ENCODE measurements at places on chromosomes 6 and 20. TPM values are rescaled to one million over a fixed set of nuclear protein-coding genes. Genes with fewer than 3 reads are reported as not detected.

DNA sequence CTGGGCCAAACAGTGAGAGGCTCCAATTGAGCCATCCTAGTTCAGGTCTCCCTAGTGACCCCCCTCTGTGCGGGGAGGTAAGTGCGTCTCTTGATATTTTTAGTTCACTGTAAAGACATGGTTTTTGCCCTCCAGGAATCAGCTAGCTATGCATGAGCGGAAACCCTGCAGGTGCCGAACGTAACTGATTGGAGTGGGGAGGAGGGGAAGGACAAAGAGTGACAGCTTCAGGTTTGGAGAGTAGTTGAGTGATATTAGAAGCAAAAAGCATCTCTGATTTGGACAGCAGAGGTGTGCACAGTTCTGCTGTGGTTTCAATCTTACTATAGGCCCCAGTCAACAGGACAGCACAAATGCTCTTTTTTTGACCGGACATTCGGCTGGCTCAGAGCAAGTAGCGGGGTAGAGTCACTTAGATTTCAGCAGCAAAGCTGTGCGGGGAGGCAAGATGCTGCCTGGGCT lies 31.8 kb downstream of the TBC1D7 start:
- DNase-seq = no peak

BIRC7 gene
- not detected for total RNA-seq

DNA sequence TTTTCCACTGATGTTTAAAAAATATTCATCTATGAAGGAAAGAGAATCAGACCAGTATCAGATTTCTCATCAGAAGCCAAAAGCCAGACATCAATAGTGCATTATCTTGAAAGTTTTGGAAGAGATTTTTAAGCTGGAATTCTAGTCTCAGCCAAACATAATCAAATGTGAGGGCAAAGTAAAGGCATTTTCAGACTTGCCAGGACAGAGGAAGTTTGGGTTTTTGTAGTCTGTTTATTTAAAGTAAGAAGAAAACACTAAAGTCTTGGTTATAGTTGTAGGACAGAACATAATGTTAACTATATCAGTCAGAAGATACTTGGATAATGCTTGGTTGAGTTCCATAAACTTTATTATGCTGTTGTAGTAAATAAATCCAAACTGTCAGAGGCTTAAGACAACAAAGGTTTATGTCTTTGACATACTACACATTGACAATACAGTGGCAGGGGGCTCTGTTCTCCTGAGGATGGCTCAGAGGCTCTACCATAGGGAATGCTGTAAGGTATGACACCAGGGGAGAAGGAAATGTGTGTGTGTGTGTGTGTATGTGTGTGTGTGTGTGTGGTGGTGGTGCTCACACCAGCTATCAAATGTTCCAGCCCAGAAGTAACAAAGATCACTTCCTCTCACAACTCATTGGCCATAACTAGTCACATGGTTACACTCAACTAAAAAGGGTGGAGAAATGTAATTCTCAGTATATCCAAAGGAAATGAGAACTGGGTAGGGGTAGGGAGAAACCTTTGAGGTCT lies 26.7 kb upstream of the YWHAB start:
- no peak for DNase-seq

C2 gene
- total RNA-seq = 1.4 TPM

- no peak for DNase-seq
These were observed 69.9 kb upstream of the POU3F2 start for GRCh38 chr6:98764373-98764911.

- no peak for DNase-seq
These were observed 333.6 kb upstream of the JARID2 start for GRCh38 chr6:14912226-14912625.

GRCh38 chr6:158853072-158853879 lies 34.1 kb upstream of the EZR start:
- DNase-seq = peak; percentile 83

- DNase-seq = no peak
These were observed 7.8 kb downstream of the ZBP1 start for GRCh38 chr20:57612436-57612835.

BEND3 gene
- total RNA-seq = 0.82 TPM

GRCh38 chr6:147806697-147807096 lies 298.2 kb downstream of the SAMD5 start:
- no peak for DNase-seq

GRCh38 chr6:149334682-149335160 lies 17.2 kb downstream of the TAB2 start:
- DNase-seq = no peak

GRCh38 chr6:106533054-106533453 lies 96.2 kb downstream of the RTN4IP1 start:
- DNase-seq = no peak

ZCCHC3 gene
- 19.3 TPM for total RNA-seq

DNA sequence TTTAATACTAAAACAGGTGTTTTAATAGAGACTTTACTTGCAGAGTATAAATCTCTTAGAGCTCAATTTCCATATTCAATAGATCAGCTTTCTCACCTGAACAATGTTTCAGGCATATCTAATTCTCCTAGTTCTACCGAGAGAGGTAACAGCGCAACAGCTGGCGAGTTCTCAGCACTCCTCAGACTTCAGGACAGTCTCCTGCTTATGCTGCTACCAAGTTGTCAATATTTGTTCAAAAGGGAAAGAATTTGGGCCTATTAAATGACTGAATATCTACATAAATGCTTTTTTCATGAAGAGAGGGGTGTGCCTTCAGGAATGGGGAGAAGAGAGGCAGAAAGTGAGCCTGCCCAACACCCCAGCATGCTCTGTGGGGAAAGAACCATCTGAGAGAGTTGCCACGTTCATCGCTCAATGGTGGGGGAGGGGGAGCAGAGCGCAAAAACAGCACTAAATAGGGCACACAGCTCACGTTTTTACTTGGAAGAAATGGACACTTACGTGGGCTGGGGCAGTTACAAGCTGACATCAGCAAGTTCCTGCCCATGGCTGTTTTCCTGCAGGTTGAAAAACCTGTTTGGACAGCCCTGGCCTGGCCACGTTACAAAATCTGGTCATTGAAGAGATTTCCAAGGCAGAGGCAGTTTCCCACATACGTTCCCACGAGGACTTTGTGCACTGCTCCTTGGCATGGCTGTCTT lies 38.0 kb downstream of the EZR start:
- DNase-seq = no peak

GRCh38 chr6:4344317-4344899 lies 209.0 kb upstream of the ECI2 start:
- DNase-seq = peak; percentile 20

DNA sequence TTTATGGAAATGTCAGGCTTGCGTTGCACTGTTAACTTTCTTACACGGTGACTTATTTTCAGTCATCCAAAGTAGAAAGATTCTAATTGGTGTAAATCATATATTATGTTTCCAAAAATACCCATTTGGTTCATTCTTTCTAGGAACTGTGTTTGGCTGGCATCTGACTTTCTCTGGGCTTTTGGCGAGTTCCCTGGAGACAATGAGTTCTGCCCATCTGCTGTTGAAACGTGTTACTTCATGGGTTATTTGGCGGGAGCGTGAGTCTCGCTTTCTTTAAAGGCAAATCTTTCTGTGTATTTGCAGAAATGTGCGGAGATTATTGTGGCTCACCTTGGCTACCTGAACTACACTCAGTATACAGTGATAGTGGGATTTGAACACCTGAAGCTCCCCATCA lies 29.5 kb downstream of the TMEM181 start:
- DNase-seq = no peak

DEFB124 gene
- total RNA-seq = not detected

GRCh38 chr6:166423781-166424180 lies 41.0 kb upstream of the MPC1 start:
- no peak for DNase-seq

PCSK2 gene
- not detected for total RNA-seq

GRCh38 chr6:4664911-4665310 lies 111.3 kb upstream of the CDYL start:
- DNase-seq = no peak

DNA sequence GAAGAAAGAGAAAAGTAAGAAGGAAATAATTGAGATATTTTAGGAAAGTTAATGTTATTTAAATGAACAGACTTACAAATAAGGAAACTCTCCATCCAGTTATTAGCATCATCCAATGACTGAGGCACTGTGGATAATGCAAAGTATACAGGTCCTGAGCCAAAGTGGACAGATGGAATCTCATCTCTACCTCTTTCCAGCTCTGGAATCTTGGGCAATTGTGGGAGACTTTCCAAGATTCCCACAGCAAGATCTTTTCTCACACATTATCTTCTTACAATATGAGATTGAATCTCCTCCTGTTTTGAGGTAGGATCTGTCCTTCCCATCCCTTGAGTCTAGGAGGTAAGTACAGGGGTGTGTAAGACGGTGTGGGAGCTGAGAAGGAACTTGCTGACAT lies 28.9 kb downstream of the HTR1E start:
- DNase-seq = no peak

- DNase-seq = no peak
These were observed 56.6 kb upstream of the SUPT3H start for GRCh38 chr6:45434381-45434700.

DNA sequence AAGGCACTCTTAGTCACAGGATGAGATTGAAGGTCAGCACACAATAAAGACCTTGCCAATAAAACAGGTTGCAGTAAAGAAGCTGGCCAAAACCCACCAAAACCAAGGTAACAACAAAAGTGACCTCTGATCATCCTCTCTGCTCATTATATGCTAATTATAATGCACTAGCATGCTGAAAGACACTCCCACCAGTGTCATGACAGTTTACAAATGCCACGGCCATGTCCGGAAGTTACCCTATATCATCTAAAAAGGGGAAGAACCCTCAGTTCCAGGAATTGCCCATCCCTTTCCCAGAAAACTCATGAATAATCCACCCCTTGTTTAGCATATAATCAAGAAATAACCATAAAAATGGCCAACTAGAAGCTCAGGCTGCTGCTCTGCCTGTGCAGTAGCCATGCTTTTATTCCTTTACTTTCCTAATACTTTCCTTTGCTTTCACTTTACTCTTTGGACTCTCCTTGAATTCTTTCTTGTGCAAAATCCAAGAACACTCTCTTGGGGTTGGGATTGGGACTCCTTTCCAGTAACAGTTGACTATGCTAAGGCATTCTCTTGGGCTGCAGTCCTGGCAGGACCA lies 527.3 kb upstream of the MAP3K7 start:
- no peak for DNase-seq

GRCh38 chr20:1718604-1719384 lies 61.2 kb upstream of the SIRPG start:
- DNase-seq = no peak

- DNase-seq = peak; percentile 3
These were observed 296.8 kb upstream of the TSHZ2 start for GRCh38 chr20:52675375-52675774.

GRCh38 chr6:81929828-81930227 lies 177.3 kb upstream of the TENT5A start:
- DNase-seq = no peak

DNA sequence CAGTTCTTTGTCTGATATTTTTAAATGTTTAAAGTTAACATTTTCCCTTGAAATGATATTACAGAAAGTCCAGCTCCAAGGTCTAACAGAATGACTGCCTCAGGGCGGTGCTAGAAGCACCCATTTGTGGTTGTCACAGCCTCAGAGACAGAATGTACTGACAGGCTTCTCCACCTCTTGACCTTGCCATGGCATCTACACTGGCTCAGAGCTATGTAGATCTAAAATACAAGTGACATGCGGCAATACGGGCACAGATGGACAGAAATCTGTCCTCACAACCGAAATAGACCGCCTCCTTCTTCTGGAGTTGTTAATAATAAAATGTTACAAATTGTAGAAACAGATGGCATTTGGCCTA lies 167.2 kb upstream of the THEMIS start:
- DNase-seq = no peak

- DNase-seq = no peak
These were observed 82.7 kb upstream of the FOXC1 start for GRCh38 chr6:1527073-1527457.

GPR6 gene
- total RNA-seq = not detected

GRCh38 chr6:52399511-52400312 lies 20.4 kb upstream of the EFHC1 start:
- DNase-seq = peak; percentile 75

GRCh38 chr6:155177363-155177961 lies 86.4 kb upstream of the CLDN20 start:
- no peak for DNase-seq

- DNase-seq = no peak
These were observed 412.2 kb downstream of the UTRN start for GRCh38 chr6:144697369-144697760.

DNA sequence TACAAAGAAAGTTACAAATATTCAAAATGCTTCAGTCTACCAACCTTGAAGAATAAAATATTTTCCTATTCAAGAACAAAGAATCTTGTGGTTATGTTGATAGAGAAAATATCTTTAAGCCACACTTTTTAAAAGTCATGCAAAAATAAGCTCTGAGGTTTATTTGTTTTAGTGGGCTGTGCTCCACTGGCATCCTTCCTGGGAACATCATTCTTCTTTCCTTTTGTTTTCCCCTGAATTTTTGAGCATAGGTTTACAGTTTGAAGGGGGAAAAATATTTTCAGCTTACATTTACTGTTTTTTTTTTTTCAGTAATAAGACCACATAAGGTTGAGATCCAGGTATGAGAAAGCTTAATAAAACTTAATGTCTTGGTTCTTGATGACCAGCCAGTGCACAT lies 72.0 kb upstream of the BACH2 start:
- no peak for DNase-seq

RALY gene
- 112 TPM for total RNA-seq

DNA sequence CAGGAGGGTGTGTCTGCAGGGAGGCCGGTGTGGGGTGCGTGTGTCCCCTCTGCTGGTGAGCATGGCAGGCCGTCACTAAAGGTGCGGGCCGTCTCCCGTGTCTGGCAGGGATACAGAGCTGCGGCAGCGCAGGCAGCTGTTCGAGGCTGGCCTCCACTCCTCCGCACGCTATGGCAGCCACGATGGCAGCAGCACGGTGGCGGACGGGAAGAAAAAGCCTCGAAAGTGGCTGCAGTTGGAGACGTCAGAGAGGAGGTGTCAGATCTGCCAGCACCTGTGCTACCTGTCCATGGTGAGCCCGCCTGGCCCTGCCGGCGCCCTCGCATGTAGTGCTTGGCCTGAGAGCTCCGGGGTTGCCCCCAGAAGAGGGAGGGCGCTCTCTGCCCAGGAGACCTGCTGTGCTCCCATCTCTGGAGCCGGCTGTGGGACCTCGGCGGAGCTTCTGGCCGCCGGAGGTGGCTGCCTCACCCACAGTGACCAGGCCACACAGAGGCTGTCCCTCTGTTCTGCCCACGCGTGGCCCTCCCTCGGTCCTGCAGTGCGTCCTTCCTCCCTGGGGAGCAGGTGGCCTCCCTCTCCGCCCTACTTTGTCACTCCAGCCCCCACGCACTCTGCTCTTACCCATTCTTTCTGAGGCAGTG lies 149.6 kb downstream of the DTNBP1 start:
- DNase-seq = no peak

CNKSR3 gene
- total RNA-seq = 0.14 TPM

DNA sequence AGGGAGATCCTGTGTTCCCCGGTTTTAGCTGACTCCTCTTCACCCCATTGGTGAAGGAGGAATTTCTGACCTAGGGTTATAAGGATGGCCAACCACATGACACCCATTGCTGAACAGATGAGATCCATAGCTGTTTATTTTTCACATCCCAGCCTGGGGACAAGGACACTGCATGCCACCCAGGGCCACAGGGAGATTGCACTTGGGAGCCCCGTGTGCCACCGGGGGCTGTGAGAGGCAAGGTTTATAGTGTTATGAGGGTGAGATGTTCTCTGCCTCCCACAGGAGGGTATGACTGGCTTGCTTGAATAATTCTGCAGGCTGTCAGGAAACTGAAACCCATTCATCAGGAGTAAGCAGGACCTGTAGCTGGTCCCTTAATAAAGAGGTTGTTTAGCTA lies 14.7 kb upstream of the SLPI start:
- DNase-seq = no peak

ZNF133 gene
- 3.3 TPM for total RNA-seq

GRCh38 chr6:96073555-96073954 lies 57.8 kb downstream of the FUT9 start:
- no peak for DNase-seq

PACRG gene
- total RNA-seq = 0.81 TPM

Data from CD4-positive, alpha-beta T cell (primary cell).